ENCODE measurements at places on chromosomes 12 and 14.

DNA sequence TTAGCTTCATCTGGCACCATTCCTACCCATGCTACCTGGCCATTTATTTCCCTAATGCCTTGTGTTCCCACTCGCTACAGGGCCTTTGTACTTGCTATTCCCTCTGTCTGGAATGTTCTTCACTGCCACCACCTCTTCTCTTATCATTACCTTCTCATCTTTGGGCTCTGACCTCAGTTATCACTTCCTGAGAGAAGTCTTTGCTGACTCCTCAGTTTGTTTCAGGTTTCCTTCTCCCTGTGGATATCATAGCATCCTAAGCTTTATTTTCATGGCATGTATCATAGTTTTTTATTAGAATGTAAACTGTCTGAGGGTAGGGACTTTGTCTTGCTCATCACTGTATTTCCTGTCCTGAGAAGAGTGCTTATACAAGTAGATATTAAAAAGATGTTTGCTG lies 29.7 kb downstream of the SPATS2 start:
- DNase-seq, result no peak

- no peak for DNase-seq
Observed at GRCh38 chr12:49777800-49778748, 36.7 kb downstream of the TMBIM6 start.

DNA sequence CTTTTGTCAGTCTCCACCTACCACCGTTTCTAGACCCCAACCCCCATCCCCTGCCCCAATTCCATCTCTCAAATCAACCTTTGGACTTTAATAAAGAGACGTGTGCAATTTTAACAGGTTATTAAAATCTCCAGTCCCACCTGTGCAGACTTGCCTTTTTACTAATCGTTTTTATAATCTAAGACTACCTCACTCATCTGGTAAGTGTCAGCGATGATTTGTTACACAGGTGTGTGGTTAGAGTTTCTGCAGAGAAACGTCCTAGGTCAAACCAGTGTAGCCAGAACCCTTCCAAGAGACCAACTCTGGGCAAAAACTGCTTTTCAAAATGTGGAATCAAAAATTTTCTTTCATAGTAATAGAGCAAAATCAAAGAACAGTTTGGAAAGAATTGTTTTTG lies 60.4 kb upstream of the PELI2 start:
- no peak for DNase-seq

- DNase-seq, result no peak
Observed at GRCh38 chr12:29662734-29663323, 120.9 kb downstream of the TMTC1 start.

- DNase-seq, result no peak
Observed at GRCh38 chr12:57990241-57990883, 49.0 kb downstream of the ATP23 start.

DNA sequence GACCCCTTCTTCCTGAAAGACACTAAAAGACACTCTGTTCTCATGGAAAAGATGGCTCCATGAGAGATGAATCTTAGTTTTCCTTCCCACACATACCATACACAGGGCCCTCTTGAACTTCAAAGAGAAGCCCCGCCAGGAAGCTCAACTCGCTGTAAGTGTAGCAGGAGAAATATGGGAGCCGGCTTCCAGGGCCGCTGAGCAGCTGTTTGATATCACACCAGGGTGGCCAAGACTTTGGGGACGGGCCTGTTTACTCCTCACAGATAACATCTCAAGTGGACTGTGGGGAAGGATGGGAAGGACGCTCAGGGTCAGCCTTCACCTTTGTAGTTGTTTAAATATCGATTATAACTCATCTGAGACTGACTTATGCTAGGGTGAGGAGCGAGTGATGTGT lies 235.5 kb upstream of the TBX3 start:
- no peak for DNase-seq

GRCh38 chr14:20262642-20263128 lies 23.6 kb downstream of the OR11H4 start:
- no peak for DNase-seq
